ENCODE measurements at places on chromosomes 12 and 14.

GRCh38 chr12:5499566-5500330, 67.8 kb downstream of the NTF3 start:
- no peak for DNase-seq

GRCh38 chr14:87251011-87251410, 742.0 kb downstream of the GALC start:
- DNase-seq = no peak

GRCh38 chr12:102474438-102475064, 5.8 kb downstream of the IGF1 start:
- DNase-seq = no peak

GRCh38 chr14:23559010-23559925, 3.2 kb downstream of the THTPA start:
- peak; percentile 46 for DNase-seq

DNA sequence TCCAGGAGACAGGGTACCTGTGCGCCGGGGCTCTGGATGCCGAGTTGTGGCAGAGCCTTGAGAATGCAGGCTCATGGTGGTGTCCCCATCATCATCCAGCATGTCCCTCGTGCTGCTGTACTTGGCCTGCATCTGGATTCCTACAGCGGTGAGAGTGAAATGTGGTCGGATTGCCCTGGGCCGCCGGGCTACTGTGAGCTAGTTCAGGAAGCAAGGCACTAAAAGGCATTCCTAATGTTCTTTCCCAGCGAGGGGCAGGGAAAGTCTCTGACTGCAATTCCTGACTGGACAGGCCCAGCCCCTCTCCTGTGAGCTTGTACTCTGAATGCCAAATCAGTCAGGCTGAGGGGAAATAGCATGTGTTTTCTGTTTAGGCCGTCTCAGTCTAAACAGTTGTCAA, at the start of gene CLEC1A:
Gene CLEC1A (minus strand): TSS at position 195 of the 400 bp plus-strand sequence. CDS start 63 bp downstream, at position 132.
- DNase-seq = no peak

- DNase-seq = no peak
Observed at GRCh38 chr14:76426161-76426696, 50.3 kb downstream of the ESRRB start.

DNA sequence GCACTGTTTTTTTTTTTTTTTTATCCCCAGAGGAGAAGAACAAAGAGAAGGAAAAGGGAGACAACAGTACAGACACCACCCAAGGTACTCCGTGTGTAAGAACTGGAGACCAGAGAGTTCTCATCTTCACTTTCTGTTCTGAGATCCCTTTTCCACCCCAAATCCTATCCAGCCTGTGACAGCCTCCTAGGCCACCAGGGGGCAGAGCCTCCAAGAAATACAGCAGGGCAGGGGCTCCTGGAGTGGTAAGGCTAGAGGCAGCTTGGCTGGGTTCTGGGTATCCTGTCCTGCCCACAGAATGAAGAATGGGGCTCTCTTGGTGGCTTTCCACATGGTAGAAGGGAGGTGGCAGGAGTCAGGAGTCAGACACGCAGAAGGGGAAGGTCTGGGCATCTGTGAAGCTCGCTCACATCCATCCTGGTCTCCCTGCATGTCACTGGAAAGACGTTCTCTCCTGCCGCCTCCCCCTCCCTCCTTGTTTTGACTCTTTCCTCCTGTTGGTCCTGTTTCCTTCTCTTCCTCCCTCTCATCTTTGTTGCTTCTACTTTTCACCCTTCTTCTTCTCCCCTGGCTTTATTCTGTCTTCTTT, 12.0 kb downstream of the CLSTN3 start:
- peak; percentile 40 for DNase-seq

DNA sequence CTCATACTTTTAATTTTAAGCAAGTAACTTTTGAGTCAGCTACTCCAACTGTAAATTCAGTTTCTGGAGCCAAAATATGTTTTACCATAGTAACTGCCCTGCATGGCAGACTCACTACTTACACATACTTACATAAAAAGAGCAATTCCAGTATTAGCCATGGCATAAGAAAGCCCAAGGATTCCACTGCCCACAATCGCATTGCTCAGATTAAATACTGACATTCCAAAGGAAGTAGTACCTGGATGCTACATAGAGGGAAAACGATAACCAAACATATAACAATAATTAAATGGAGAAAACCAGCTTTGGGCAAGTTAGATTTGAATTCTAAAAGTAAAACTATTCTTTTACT, 2.2 kb downstream of the SLC38A2 start:
- DNase-seq = no peak

- no peak for DNase-seq
Observed at GRCh38 chr12:123131879-123132402, 18.9 kb downstream of the PITPNM2 start.

- DNase-seq = no peak
Observed at GRCh38 chr12:69392179-69392928, 32.8 kb downstream of the YEATS4 start.

GRCh38 chr12:105365231-105365630, 34.7 kb downstream of the C12orf75 start:
- no peak for DNase-seq

- no peak for DNase-seq
Observed at GRCh38 chr14:35402323-35403113, 2.0 kb downstream of the NFKBIA start.

- no peak for DNase-seq
Observed at GRCh38 chr14:95471476-95471875, 45.0 kb downstream of the SYNE3 start.

GRCh38 chr12:52053536-52054209, 2.4 kb downstream of the NR4A1 start:
- no peak for DNase-seq

DNA sequence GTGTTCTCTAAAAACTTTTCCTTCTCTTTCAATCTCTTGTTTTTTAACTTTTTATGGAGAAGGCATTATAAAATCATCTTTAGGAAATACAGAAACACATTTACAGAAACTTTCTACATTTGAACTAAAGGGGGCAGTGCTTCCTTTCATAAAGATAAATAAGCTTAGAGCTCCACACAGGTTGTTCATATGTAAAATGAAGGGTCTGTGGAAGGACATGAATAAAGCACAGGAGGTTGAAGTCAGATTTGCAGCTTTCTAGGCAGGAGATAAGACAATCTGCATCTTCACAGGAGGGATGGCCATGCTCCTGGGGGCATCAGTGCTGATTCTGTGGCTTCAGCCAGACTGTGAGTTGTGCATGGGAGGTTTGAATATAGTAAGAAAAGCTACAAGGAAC, 426.0 kb downstream of the DAD1 start:
- DNase-seq = no peak

- no peak for DNase-seq
Observed at GRCh38 chr14:104553166-104554087, 26.1 kb upstream of the C14orf180 start.

DNA sequence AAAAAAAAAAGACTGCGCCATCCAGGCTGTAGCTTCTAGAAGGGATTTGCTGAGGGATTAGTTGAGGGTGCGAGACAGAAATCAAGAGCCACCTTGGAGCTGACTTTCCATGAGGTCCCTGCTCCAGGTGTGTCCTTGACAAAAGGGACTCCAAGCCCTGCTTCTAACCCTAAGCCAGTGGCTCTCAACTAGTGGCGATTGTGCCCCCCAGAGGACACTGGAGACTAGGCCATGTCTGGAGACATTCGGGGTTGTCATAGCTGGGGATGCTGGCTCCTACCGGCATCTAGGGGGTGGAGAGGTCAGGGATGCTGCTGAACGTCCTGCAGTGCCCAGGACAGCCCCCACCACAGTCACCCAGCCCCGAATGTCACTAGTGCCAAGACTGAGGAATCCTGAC, 40.6 kb downstream of the SPRING1 start:
- DNase-seq = no peak

DNA sequence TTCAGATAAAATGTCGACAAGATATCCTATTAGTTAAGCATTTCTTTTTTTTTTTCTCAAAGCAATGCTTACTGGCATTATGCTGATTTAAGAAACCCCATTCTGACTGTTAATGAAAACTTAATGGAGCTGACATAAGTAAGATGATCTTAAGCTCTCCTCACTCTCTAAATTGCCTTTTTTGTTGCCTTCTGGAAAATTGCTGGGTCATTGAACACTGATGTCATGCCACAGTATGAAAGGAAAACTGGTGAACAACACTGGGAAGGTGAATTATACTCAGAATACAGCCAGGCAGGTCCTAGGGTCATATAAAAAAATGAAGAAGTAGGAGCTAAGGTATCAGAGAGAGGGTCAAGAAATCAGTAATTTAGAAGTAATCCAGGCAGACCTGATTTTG, 179.9 kb downstream of the BTG1 start:
- no peak for DNase-seq

- no peak for DNase-seq
Observed at GRCh38 chr12:94618995-94619695, 31.2 kb downstream of the TMCC3 start.

- DNase-seq = no peak
Observed at GRCh38 chr12:22034709-22035506, 11.1 kb upstream of the CMAS start.

GRCh38 chr12:121295116-121295745, 1.3 kb downstream of the CAMKK2 start:
- DNase-seq = no peak

DNA sequence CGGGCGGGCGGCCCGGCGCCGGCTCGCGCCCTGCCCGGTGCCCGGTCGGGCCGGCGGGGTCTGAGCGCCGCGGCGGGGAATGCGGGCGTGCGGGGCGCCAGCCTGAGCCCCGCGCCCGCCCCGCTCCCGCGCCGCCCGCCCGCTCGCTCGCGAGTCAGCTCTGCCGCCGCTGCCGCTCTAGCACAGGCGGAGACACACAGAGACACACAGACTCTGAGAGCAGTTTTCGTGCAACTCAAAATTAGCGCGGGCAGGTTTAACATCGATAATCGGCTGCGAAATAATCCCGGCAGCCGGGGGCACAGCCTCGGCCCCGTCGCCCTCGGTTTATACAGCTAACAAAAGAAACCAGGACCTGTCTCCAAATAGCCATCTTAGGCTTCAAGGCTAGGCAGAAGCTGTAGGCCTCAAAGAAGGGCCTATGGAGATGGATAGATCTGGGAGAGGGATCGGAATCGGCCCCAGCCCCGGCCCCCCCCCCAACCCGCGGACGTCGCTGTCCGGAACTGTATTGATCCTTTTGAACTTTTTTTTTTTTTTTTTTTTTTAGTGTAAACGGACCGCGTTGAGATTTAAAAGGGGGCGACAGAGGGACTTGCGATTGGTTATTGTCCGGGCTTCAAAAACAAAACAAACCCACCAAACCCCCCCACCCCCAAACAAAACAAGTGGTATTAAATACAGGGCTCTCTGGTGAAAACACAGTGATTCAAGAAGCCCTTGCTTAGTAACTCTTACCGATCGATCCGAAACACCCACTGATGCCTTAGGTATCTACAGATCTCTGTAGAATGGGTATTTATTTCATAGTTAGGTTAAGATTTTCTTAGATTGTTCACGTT, 1.1 kb downstream of the ARID2 start:
- peak; percentile 36 for DNase-seq
